ENCODE measurements at places on chromosomes 7 and 10.

GRCh38 chr10:28291881-28292297 is 11.0 kb downstream of the MPP7 start:
- peak; percentile 83 for DNase-seq

- DNase-seq: no peak
These were observed 107.2 kb upstream of the C10orf90 start for GRCh38 chr10:126777714-126778113.

DNA sequence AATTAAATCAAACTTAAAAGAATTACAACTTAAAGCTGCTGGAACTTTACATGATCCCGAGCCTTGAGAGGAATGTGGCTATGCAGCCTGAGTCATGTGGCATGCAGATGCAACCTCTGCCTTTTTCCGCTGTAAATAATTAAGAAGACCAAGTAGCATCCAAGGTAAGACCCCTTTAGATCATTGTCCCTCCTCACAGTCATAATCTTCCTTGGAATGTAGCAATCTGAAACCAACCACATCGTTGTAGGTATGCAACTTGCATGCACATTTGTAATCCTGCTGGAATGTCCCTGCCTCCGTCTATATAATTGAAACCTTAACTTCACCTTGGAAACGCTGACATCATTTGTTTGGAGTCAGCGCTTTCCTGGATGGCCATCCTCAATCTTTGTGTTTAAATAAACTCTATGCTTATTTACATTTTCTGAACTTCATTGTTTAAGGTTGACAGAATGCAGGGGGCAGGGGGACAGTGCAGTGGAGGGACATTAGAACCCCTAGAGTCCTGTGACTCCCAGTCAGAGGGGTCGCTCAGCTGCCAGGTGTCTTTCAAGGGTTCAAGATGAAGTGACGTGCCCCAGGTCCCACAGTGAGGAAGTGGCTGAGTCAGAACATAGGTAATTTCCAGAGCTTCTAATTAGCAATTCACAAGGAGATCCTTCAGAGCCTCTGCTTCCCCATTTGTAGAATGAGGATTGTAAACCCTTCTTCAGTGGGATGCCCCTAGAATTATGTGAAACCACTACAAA is 110.7 kb downstream of the RALA start:
- peak; percentile 85 for DNase-seq

DNA sequence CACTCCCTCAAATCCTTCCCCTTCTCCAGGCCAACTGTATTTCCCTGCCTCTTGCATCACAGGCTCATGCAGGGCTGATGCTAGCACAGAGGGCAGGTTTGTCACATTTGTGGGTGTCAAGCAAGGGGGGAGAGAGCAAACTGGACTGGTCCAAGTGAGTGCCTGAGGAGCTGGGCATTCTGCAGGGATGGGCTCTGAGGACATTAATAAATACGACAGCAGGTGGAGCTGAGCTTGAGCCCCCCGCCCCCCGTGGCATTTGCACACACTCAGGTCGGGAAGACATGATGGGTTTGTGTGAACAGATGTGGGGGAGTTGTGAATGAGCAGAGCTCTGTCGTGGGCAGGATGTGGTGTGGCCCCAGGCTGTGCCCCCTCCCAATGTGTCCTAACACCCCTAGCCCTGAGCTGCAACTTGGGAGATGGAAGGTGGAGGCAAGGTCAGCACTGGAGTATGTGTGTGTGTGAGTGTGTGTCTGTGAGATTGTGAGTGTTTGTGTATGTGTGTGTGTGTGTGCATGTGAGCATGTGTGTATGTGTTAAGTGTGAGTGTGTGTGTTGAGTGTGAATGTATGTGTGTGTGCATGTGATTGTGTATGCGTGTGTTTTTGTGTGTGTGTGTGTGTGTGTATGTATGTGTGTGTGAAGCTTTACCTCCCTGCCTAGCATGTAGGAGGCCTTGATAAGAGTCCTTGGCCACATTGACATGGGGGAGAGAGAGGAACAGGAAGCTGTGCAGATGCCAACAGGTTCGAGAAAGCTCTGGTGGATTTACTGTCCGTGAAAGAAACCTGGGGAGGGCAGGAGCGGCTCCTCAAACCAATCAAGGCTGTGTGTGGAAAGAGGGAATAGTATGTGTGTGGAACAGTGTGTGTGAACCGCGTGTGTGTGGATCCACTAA is 9.1 kb downstream of the RASSF4 start:
- no peak for DNase-seq

GRCh38 chr7:157474685-157475084 is 137.9 kb downstream of the DNAJB6 start:
- DNase-seq: peak; percentile 18

- DNase-seq: peak; percentile 96
These were observed 461.9 kb upstream of the KLF6 start for GRCh38 chr10:4246881-4247358.

DNA sequence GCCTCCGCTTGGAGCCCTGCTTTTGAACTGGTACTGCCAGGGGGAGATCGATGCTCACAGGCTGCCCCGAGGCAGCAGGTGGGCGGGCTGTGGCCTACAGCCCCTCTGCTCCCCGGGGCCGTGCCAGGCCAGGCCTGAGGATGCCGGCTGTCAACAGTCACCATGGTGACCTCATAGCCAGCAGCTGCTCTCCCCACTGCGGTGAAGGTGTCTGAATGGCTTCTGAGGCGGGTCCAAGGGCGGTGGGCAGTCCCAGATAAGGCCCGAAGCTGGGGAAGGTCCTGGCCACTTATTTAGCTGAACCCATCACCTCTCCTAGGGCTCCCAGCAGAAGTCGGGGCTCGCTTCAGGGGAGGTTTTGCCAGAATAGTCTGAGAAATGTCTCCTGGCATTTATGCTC is 179.3 kb downstream of the ARHGAP12 start:
- DNase-seq: peak; percentile 27

GRCh38 chr7:42661312-42661711 is 250.6 kb downstream of the C7orf25 start:
- DNase-seq: peak; percentile 47
